Type B pancreatic cell (in vitro differentiated cells): ENCODE measurements at places on chromosomes 13 and 19.

- H3K36me3 ChIP-seq: no peaks in the 10 kb centered on the region
- no peaks in the 10 kb centered on the region for H3K27me3 ChIP-seq
- peak overlapping the region; percentile 66 for H3K27ac ChIP-seq
- peaks cover 12% of the 10 kb centered on the region for H3K4me1 ChIP-seq
These were observed 1.4 kb downstream of the ZNF324 start for GRCh38 chr19:58468216-58468839.

DNA sequence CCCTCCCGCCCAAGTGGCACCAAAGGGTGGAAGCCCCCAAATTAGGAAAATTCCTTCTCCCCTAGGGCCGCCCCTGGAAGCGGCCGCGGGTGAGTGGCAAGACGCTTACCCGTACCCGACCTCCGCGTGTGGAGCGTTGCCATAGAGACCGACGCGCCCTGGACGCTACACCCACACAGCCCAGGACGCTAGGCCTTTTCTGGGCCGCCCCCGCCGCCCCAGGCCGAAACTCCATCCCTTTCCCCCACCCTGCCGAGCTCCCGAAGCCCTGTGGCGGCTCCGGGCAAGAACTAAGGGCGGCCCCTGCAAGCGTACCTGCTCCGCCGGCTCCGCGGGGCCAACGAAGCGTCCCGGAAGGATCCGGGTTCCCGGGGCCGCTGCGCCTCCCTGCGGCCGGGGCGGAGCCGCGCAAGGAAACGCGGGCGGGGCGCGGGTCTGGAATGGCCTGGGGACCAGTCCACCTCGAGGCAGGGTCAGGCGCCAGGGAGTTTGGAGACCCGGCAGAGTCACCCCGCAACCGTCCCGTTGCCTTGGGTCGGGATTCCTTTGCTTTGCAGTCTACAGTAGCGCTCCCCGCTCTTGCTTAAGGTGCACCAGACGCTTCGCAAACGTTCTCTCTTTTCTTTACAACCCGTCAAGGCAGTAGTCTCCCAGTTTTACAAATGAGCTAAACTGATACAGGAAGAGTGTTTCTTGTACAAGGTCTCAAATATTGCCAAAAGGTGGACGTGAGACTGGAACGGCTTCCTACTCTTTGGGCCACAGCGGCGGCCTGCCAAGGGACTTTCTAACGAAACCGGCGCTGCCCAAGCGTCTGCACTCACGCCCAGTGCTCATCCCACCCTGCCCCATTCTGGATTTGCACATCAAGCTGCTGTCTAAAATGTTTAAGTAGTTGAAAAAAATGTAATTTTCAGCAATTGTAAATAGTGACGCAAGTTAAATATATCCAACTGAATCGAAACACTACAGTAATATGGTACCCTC lies at the start of gene NEK5:
TSS of gene NEK5 (minus strand) at position 360 of the 987 bp plus-strand sequence. CDS start 1,591 bp downstream, outside the sequence.
- H3K36me3 ChIP-seq: peaks cover 21% of the 10 kb centered on the region
- H3K4me3 ChIP-seq: peak within 1 kb of the TSS; percentile 89
- no peaks in the 10 kb centered on the region for H3K27me3 ChIP-seq
- peaks cover 6% of the 10 kb centered on the region for H3K4me1 ChIP-seq

DNA sequence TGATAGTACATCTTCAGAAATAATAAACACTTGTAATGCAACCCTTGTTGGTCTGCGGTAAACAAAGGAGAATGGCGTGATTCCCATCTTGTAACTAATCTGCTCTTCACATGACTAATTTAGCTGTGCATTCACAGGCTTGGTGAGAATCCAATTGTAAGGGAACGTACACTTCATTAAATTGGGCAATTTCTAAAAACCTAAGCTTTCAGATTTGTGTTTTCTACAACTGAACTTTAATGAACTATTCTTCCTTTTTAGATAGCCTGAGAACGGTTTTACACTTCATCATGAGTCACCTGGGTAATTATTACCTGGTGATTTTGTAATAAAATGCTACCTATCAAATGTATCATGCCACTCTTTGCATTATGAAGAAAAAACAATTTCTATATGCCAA lies 306.9 kb downstream of the KLF5 start:
- no peak overlapping the region for H3K27ac ChIP-seq
- no peak for DNase-seq

- no peaks in the 10 kb centered on the region for H3K36me3 ChIP-seq
- no peaks in the 10 kb centered on the region for H3K27me3 ChIP-seq
- peaks cover 10% of the 10 kb centered on the region for H3K4me1 ChIP-seq
- H3K4me3 ChIP-seq: no peak overlapping the region
- H3K27ac ChIP-seq: peak overlapping the region; percentile 48
These were observed 11.3 kb downstream of the PLEKHF1 start for GRCh38 chr19:29676586-29676985.

DNA sequence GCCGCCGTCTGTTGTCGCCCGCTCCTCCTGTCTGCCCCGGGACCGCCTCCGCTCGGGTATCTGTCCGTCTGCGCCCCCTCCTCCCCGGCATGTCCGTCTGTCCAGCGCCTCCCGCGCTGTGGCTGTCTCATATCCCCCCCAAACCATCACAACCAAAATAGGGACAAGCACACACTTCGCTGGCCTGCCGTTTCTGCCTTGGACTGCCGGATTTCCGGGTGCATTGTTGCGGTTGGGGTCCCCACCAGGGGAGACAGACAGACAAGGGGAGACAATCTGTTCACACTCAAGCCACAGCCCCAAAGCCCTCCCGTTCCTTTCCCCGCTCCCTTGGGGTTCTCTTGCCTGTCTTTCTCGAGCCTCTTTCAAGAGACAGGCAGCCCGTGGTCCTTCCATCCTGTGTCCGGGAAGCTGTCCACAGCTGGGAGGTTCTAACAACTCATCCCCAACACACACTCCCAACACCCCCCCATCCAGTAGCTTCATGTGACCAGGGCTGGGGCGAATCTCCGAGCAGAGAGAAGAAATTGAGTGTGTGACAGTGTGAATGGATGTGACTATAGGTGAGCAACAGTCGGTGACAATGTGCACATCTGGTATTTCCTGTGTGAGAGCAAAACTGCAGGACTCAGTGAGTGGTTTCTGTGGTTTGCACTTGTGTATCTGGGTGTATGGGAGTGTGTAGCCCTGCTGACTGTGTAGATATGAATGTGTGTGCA lies 16.5 kb upstream of the FOSB start:
- peaks cover 46% of the 10 kb centered on the region for H3K4me1 ChIP-seq
- no peaks in the 10 kb centered on the region for H3K36me3 ChIP-seq
- H3K27ac ChIP-seq: peak overlapping the region; percentile 98
- H3K27me3 ChIP-seq: peaks cover 4% of the 10 kb centered on the region

DNA sequence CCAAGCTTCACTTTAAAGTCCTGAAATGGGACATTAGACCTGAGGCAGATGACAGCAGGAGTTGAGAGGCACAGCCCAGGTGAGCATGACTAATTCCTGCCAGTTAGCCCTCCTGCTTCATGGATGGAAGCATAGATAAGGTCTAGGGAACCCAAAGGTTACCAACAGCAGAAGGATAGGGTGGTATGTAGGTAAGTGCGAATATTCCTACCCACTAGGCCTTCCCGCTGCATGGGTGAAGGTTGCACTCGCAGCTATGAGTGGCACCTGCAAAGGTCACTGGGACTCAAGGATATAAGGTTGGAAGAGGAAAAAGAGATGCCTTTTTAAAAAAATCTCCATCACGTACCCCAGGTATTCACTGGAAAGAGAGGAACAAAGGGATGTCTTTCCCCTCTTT lies 12.2 kb upstream of the MLLT1 start:
- H3K4me3 ChIP-seq: no peak overlapping the region
- H3K36me3 ChIP-seq: no peaks in the 10 kb centered on the region
- H3K27ac ChIP-seq: no peak overlapping the region
- H3K27me3 ChIP-seq: no peaks in the 10 kb centered on the region
- H3K4me1 ChIP-seq: no peaks in the 10 kb centered on the region
- DNase-seq: no peak

GRCh38 chr13:46951516-46951915 lies 54.7 kb upstream of the HTR2A start:
- no peak overlapping the region for H3K4me3 ChIP-seq
- no peaks in the 10 kb centered on the region for H3K4me1 ChIP-seq
- no peaks in the 10 kb centered on the region for H3K27me3 ChIP-seq
- DNase-seq: no peak

GRCh38 chr19:51448011-51448410 lies 10.2 kb downstream of the SIGLEC8 start:
- no peak overlapping the region for H3K27ac ChIP-seq
- H3K4me1 ChIP-seq: no peaks in the 10 kb centered on the region
- no peak overlapping the region for H3K4me3 ChIP-seq

GRCh38 chr19:1063030-1063908 lies 3.7 kb upstream of the ARHGAP45 start:
- no peak for DNase-seq
- H3K4me1 ChIP-seq: no peaks in the 10 kb centered on the region
- H3K4me3 ChIP-seq: no peak overlapping the region
- no peak overlapping the region for H3K27ac ChIP-seq
- peaks cover 21% of the 10 kb centered on the region for H3K27me3 ChIP-seq

DNA sequence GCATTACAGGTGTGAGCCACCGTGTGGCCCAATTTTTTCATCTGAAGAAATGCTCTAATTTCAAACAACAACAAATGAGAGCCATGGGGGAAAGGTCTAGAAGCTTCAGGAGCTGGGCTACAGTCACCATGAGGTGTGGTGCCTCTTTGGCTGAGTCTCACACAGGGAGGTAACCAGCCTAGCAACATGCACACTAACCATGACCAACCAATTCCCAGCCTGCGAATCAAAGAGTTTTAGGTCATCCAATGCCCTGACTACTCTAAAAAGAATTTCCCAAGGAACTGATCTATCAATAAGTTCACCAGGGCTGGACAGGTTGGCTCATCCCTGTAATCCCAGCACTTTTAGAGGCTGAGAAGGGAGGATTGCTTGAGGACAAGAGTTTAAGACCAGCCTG lies 29.9 kb downstream of the PBX4 start:
- H3K27me3 ChIP-seq: no peaks in the 10 kb centered on the region
- H3K36me3 ChIP-seq: no peaks in the 10 kb centered on the region
- peaks cover 6% of the 10 kb centered on the region for H3K4me1 ChIP-seq
- no peak overlapping the region for H3K4me3 ChIP-seq
- no peak overlapping the region for H3K27ac ChIP-seq

DNA sequence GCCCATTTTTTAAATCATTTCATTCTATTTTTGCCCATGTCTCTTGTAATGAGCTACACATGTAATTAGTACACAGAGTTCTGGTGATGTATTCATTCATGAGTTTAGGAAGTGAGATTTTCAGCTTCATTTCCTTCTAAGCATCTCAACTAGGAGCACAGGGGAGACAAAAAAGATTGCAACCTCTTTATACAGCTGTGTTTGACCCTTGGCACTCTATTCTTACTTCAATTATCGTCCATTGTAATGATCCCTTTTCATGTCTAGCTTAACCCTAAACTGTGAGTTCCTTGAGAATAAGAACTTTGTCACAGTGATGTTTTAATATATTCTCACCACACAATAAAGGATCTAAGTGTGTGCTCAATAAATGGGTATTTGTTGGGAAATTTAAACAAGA lies 67.1 kb downstream of the GPC6 start:
- H3K27me3 ChIP-seq: no peaks in the 10 kb centered on the region
- no peak for DNase-seq
- no peaks in the 10 kb centered on the region for H3K36me3 ChIP-seq
- H3K4me3 ChIP-seq: no peak overlapping the region
- H3K4me1 ChIP-seq: peaks cover 10% of the 10 kb centered on the region
- no peak overlapping the region for H3K27ac ChIP-seq

- H3K4me1 ChIP-seq: peaks cover 11% of the 10 kb centered on the region
- H3K27ac ChIP-seq: no peak overlapping the region
- DNase-seq: no peak
- H3K4me3 ChIP-seq: no peak overlapping the region
- H3K36me3 ChIP-seq: no peaks in the 10 kb centered on the region
- H3K27me3 ChIP-seq: no peaks in the 10 kb centered on the region
These were observed 56.6 kb downstream of the SLITRK1 start for GRCh38 chr13:83825676-83826075.

GRCh38 chr19:17281391-17282304 lies at the start of gene ANKLE1:
ANKLE1 (plus strand) TSS chr19:17281901; CDS start chr19:17281921, 20 bp downstream.
- peak within 1 kb of the TSS; percentile 82 for H3K4me3 ChIP-seq
- H3K4me1 ChIP-seq: no peaks in the 10 kb centered on the region
- peaks cover 3% of the 10 kb centered on the region for H3K27me3 ChIP-seq
- peaks cover 5% of the 10 kb centered on the region for H3K36me3 ChIP-seq
- no peak within 1 kb of the TSS for H3K27ac ChIP-seq

- H3K4me3 ChIP-seq: no peak overlapping the region
- peak overlapping the region; percentile 48 for H3K27ac ChIP-seq
- no peak for DNase-seq
- H3K36me3 ChIP-seq: peaks cover 27% of the 10 kb centered on the region
- no peaks in the 10 kb centered on the region for H3K27me3 ChIP-seq
These were observed 62.0 kb downstream of the PARP4 start for GRCh38 chr13:24450530-24450929.

- H3K27ac ChIP-seq: no peak overlapping the region
- no peak for DNase-seq
- H3K4me1 ChIP-seq: peaks cover 13% of the 10 kb centered on the region
- peaks cover 20% of the 10 kb centered on the region for H3K27me3 ChIP-seq
These were observed 62.9 kb upstream of the OXGR1 start for GRCh38 chr13:97057176-97057575.

- no peaks in the 10 kb centered on the region for H3K4me1 ChIP-seq
- H3K4me3 ChIP-seq: no peak overlapping the region
- H3K27ac ChIP-seq: no peak overlapping the region
- H3K36me3 ChIP-seq: peaks cover 8% of the 10 kb centered on the region
These were observed 63.7 kb upstream of the F7 start for GRCh38 chr13:113041896-113042295.

DNA sequence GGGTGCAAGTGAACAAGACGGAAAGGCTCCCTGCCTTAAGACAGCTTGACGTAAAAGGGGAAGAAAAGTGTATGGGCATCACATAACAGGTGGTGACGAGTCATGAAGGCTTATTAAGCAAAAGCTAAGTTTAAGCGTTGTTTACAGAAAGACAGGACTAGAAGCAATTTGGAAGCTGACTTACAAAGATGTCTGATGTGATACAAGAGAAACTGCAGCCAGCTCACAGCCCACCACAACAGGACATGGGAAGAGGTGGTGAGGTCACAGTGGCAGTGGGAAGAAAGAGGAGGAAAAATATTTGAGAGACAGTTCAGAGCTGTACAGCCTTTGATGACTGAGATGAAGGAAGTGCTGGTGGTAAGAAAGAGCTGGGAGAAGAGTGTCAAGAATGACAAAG lies 181.6 kb downstream of the KLF12 start:
- H3K4me1 ChIP-seq: peaks cover 21% of the 10 kb centered on the region
- H3K36me3 ChIP-seq: peaks cover 9% of the 10 kb centered on the region
- no peak for DNase-seq
- no peaks in the 10 kb centered on the region for H3K27me3 ChIP-seq
- H3K4me3 ChIP-seq: no peak overlapping the region
